T-helper 2 cell treated with Interferon-gamma antibody and Interleukin-4, amounts not matched to agents 5 μg/mL and 100 μg/mL, for 36 hours (primary cell): ENCODE measurements at places on chromosomes 5 and 9.

DNA sequence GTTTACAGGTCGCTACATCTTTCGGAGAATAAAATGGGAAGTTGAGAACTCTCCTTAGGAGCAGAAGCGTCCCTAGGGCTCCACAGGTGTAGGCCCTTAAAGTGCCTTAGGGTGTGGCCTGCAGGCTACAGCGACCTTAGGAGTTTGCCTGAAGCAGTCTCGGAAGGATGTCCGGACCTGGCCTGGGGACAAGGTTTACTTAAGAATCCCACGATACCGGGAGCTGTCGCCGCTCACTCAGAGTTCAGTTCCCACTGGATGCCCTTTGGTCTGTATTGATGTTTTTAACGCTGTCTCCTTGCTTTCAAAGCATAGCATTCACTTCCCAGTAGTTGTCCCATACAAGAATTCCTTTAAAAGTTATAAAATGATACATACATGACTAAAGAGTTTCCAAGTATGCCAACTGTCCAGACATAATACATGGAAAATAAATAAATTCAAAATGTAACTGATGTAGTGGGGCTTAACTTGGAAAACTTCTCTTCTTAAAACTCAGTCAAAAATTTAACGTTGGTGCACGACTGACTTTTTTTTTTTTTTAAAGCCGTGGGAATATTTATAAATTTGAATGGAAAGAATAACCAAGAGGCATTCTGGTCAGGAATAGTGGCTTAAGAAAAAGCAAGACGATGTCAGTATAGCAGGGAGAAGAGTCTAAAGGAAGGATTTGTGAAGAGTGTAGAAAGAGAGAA is 848 bp downstream of the RAD50 start:
- no peak for DNase-seq

DNA sequence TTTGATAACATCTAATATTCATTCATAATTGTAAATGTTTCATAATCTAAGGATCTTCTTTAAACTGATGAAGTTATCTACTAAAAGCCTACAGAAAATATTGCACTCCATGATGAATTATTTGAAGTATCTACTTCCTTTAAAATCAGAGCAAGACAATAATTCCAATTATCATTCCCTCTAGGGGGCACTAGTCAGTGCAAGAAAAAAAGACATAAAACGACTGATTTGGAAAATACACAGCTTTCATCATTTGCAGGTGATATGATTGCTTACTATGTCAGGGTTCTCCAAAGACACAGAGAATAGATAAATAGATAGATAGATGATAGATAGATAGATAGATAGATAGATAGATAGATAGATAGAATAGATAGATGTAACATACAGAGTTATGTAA is 13.5 kb upstream of the GRM6 start:
- no peak for DNase-seq

DNA sequence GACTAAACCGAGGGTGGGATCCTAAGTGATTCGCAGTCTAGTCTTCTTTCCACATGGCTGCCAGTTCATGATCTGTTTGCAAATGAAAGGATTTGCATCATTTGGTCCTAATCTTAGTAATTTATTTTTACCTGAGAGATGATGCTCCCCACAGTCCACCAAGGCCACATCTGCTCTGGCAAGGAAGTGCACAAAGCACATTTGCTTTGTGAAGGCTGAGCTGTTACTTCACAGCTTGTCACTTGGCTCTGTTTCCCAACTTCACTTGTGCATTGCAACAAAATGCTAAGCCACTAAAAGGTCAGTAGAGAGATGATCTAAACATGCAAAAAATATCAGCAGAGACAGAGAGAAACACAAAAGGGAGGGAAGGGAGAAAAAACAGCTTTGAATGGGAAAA is 128.5 kb upstream of the VLDLR start:
- DNase-seq: no peak

DNA sequence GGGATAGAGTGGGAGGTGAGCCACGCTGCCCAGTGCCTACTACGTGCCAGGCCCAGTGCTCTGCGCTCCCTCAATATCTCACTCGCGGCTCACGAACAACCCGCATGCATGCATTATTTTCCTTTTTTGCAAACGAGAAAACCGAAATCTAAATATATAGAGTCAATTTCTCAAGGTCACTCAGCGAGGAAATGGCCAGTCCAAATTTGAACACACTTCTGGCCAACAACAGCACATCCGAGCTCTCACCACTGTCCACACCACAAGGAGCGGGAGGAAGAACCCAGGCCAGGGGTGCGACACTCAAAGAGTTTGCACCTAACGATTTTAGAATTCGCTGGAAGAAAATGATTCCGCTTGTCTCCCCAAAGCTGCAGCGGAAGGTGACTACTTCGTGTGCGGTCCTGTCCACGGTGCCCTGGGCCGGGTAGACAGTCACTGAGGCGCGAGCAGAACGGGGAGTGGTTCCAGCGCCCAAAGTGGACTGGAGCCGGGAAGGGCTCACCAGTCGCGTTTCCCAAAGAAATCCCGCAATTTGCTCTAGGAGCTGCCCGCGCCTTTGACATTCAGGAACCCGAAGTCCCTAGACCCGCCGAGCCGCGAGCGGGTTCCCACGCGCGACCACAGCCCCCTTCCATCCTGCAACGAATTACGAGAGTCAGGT is 1.1 kb upstream of the TLX3 start:
- DNase-seq: no peak

DNA sequence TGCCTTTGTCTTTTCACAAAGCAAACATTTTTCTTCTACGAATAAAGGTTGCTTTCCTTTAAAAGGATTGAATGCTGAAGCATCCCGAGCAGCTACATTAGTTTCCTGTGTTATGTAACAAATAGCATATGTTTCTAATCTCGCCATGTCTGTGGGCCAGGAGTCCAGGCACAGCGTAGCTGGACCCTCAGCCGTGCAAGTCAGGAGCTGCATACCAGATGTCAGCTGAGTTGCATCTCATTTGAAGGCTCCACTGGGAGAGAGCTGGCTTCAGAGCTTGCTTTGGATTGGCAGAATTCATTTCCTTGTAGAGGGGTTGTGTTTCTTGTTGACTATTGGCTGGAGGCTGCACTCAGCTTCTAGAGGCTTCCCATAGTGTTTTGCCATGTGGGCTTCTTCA is 16.0 kb upstream of the GOLPH3 start:
- DNase-seq: no peak

DNA sequence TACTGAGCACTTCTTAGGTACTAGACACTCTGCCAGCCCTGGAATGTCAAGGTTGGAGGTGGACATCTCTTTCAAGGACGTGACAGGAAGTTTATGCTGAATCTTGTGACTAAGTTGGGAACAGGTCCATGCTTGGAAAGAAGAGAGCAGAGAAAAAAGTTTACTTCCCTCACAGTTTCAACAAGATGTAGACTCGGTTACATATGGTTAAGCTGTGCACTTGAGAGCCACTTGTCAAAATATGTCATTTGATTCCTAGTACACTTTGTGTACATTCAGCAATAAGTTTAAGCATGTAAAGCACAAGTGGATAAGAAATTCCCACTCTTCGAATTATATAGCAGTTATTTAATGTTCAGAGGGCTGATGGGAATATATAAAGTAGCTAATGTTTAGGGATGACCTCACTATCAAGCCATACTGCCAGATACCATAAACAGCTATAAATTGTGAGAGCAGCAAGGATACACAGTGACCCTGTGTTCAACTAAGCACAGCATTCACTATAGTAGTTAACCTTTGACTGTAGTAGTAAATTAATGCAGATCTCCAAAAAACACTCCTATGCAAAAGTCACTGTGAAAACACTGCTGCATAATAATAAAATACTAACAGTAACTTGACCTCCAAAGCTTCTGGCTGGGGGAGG is 1944.6 kb upstream of the WWC1 start:
- DNase-seq: no peak

- DNase-seq: no peak
These were observed 190.8 kb upstream of the SEMA6A start for GRCh38 chr5:116765441-116765840.

DNA sequence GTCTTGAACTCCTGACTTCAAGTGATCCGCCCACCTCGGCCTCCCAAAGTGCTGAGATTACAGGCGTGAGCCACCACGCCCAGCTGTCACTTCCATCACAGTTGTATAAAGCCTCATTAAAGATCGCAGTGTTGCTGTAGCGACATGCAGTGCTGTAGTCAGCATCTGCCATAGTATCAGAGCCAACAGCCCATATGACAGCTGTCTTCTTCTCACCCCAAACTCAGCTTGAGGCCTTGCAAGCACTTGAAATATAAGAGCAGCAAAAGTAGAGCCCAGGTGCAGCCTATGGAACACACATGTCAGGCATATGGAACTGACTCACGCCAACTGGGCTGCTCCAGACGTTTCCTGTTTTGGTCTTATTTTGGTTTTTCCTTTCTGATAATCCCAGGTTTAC is 167.8 kb downstream of the TRIO start:
- no peak for DNase-seq

GRCh38 chr5:149887622-149888183 is 56.9 kb downstream of the PDE6A start:
- no peak for DNase-seq

DNA sequence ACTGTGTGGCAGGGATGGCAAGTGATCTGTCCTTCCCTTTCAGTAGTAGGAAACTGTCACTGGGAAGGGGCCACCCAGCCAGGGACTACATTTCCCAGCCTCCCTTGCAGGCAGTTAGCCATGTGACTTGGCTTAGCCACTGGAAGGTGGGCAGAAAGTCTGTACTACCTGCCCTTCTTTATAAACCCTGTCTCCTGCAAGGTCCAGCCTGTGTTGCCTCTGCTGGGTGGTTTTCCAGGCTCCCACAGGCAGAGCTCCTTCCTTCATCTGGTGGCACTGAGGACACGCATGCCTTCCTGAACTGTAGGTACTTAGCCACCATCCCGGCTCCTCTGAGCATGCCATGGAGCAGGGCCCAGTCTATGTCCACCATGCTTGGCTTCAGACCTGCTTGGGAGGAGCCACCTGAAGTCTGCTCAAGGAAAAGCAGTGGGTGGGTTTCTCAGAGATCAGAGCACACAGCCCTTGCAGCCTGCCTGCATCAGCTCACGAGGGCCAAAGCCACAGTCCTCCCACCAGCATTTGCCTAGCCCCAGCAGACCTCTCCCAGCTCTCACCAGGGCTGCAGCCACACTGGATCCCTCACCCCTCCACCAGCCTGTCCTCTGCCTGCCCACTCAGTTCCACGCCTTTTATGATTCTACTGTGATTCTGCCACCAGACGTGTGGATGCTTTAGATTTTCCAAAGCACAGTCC is 16.7 kb upstream of the SLC25A51 start:
- no peak for DNase-seq

DNA sequence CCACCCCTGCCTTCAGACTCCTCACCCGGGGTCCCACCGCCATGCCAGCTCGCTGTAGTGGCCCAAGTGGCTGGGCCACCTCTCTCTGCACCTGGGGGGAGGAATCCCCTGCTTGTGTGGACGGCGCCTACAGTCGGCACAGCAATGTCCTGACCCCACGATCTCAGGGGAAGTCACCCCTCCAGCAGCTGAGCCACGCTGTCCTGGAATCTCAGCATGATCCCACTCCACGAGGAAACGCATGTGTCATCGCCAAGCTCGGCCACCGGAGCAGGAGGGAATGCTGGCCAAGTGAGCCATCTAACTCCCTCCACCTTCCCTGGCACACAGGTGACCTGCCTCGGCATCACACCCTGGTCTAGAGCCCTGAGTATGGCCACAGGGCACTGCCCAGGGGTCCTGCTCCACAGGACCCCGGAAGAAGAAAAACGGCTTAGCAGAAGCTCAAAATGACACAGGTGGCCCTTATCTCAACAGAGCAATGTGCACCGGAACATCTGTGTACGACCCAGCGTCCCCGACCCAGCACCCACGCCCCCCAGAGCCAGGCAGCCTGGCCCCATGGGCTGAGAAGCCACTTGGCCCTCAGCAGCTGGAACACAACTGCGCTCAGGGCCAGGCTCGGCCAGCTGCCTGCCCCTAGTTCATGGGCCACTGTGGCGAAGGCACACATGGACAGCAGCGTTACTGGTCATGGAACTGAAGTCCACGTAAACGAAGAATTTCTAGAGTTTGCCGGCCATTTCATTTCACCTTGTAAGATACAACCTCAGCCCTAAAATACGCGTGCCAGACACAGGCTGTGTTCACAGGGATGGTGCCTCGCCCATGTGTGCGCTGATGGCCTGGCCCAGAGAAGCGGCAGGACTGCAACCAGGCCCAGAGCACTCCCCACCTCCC is 23.4 kb upstream of the CAMSAP1 start:
- DNase-seq: no peak

GRCh38 chr5:54103871-54104270 is 206.5 kb downstream of the ARL15 start:
- no peak for DNase-seq

- no peak for DNase-seq
These were observed 173.3 kb downstream of the DENND1A start for GRCh38 chr9:123756484-123757106.

DNA sequence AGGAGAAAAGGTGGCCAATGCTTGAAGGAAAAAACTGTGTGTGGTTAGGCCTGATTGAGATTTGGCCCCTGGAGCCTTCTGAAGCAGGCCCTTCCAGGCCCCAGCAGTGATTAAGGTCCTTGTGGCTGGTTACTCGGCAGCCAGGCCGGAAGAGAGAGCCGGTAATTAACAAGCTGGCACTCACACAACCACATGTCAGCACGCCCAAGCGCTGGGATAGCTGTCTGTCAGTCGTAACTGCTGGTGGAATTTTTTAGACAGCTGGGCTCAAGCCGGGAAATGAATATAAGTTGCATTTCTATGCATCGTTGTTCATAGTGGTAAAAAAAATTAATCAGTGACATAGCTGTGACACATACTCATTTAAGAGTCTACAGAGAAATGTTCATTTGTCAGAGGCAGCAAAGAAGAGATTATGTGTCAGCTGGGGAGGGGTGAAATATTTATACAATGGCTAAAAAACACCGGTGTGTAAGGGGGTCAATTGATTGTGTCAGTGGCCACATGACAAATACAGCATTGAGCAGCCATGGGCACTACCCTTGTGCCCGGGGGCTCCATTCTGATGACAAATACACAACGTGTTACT is 13.7 kb upstream of the ARAP3 start:
- no peak for DNase-seq

DNA sequence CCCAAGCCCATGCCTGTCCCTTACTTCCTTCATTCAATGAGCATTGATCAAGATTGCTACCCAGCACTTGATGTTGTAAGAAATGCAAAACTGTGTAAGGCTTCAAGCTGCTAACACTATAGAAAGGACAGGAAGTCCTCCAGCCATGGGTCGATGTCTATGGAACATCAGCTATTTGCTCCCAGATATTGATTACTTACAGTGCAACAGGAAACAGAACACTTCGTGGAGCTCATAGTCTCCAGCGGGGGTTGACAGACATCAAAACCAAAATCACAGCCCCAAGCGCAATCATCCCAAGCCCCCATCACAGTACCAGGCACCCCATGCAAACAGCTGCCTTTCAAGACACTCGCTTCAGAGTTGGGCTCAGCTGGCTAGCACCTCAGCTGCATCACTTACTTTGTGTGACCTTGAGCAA is 26.8 kb upstream of the DUSP1 start:
- DNase-seq: no peak

DNA sequence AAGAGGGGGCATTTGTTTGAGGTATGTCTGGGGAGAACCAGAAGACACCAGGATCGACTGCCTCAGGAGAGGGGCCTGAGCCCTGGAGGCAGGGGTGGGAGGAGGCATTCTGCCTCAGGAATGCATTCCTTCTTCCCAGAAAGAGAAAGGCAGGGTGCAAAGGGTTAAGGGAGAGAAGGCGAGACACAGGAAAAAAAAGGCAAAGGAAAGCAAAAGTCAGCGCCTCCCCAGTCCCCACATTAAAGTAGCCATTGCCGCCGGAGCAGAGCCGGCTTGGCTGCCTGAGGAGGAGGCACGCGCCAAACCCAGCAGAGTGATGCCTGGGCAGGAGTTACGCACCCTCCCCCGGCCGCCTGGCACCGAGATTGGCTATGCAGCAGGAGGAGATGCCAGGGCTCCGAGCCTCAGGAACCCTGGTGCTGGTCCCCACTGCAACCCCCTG is 123.8 kb upstream of the PHYKPL start:
- no peak for DNase-seq

GRCh38 chr5:95162231-95162992 is 122.5 kb downstream of the MCTP1 start:
- DNase-seq: no peak
